Breast epithelium (tissue), 4 donors: ENCODE measurements at places on chromosomes 6 and 20.
A peak's percentile ranks its signal among the peaks of the same experiment; 100 is the strongest.

GRCh38 chr6:166614171-166614583 is 12.9 kb downstream of the RPS6KA2 start:
- H3K27me3 ChIP-seq = no peaks in the 10 kb centered on the region
- no peaks in the 10 kb centered on the region for H3K36me3 ChIP-seq
- peak overlapping the region; percentile 68 for H3K27ac ChIP-seq
- no peak for DNase-seq

DNA sequence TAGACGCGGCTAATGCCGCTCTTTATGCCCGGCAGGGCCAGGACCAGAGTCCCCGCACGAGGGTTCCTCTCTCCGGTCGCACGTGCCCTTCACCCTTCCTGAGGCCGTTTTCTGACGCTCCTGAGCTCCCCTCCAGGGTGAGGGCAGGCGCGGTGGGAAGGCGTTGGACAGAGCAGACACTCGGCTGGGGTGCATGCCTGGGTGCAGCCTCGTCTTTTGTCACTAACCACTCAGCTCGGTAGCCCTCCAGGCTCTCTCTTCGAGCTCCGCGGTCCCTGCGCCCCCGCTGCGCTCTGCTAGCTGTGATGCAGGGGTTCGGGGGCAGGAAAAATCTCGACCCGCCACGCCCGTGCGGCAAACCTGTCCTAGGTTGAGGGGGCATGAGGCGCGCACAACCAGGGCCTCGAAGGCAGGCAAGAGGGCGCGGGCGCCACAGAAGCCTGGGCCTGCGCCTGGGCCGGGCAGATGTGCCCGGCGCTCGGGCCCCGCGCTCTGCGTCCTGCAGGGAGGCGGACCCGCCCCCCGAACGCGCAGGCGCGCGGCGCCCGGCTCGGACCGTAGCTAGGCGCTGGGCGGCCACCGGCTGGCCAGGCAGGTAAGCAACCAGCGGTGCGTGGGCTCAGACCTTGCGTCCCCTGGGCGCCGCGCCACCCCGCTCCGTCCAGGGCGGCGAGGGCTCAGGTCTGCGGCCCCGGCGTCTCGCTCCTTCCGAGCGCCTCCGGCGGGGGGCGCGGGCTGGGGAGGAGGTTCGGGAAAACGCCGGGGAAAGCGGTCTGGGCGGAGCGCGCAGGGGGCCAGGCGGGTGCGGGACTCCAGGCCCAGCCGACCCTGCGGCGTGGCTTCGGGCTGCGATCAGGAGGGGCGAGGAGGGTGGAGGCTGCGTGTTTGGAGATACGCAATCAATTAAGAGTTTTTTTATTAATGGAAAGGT is at the start of gene L3MBTL1:
L3MBTL1 (plus strand) TSS at position 548 of the 931 bp plus-strand sequence. CDS start 5,807 bp downstream, outside the sequence.
- no peak within 1 kb of the TSS for H3K27ac ChIP-seq
- H3K27me3 ChIP-seq = no peaks in the 10 kb centered on the region
- H3K4me1 ChIP-seq = no peaks in the 10 kb centered on the region
- no peak for DNase-seq
- H3K36me3 ChIP-seq = no peaks in the 10 kb centered on the region

DNA sequence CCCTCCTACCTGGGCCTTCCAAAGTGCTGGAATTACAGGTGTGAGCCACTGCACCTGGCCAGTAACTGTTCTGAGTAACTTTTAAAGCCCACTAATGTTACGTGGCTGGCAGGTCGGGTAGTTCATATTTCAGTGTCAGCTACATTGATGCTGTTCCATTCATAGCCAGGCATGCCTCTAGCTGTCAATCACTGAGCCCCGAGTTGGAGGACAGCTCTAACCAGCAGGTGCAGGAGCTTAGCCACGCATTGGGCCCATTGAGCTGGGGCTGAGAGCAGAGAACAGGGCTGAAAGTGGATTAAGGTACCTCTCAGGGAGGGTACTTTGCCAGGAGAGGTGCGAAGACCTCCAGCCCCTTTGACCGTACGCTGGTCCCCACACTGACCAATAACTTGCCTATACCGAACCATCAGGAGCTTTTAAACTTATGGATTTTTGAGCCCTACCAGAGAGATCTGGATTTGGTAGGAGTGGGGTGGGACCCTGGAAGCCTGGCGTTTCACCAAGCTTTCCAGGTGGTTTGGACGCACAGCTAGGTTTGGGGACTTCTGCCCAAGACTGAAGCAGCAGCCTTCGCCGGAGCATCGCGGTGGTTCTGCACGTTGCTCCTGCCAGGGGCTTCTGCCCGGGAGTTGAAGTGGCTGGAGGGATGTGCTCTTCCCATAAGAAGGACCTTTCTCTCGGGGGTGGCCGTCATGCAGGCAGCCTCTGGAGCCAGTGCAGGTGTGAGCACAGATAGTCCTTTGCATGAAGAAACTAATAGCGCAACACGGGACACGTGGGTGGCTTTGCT is 82.6 kb downstream of the SERAC1 start:
- H3K4me3 ChIP-seq = no peak overlapping the region
- no peak for DNase-seq
- peaks cover 4% of the 10 kb centered on the region for H3K36me3 ChIP-seq
- H3K27me3 ChIP-seq = no peaks in the 10 kb centered on the region
- H3K4me1 ChIP-seq = no peaks in the 10 kb centered on the region

DNA sequence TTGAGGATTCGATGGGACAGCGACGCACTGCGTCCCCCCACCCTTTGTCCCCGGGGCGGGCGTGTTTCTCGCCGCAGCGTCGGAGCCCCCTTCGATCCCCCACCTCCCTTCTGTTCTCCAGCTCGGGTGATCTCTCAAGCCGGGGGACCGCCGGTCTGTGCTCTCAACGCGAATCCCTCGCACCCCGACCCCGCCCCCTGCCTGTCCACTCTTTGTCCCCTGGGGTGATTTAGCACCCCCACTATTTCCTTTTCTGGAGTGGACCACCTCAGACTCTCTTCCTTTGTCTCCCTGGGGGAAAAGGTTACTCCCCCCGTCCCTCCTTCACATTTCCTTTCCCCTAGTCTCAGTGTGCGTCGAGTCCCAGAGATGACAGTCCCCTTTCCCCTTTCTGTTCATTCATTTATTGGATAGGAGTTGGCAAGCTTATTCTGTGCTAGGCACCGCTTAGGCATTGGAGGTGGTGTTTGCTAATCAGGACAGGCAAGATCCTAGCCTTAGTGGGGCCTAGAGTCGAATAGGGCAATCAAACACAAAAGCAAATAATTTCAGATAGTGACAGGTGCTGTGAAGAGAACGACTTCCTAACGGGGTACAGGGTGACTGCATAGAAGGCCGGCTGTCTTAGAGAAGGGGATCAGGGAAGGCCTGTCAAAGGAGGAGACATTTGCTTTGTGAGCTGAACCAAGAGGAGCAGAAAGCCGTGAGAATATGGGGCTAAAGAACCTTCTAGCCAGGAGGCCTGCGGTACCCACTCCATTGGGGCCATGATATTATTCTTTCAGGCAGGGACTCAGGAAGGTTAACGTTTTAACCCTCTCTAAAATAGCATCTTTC is 741 bp downstream of the PTPN1 start:
- peak; percentile 18 for DNase-seq
- peak overlapping the region; percentile 94 for H3K27ac ChIP-seq
- H3K4me1 ChIP-seq = peaks cover 10% of the 10 kb centered on the region
- peak overlapping the region; percentile 100 for H3K4me3 ChIP-seq

GRCh38 chr20:54690323-54690722 is 214.9 kb downstream of the DOK5 start:
- H3K4me3 ChIP-seq = no peak overlapping the region
- no peaks in the 10 kb centered on the region for H3K4me1 ChIP-seq
- H3K36me3 ChIP-seq = no peaks in the 10 kb centered on the region
- no peak overlapping the region for H3K27ac ChIP-seq
- no peaks in the 10 kb centered on the region for H3K27me3 ChIP-seq

DNA sequence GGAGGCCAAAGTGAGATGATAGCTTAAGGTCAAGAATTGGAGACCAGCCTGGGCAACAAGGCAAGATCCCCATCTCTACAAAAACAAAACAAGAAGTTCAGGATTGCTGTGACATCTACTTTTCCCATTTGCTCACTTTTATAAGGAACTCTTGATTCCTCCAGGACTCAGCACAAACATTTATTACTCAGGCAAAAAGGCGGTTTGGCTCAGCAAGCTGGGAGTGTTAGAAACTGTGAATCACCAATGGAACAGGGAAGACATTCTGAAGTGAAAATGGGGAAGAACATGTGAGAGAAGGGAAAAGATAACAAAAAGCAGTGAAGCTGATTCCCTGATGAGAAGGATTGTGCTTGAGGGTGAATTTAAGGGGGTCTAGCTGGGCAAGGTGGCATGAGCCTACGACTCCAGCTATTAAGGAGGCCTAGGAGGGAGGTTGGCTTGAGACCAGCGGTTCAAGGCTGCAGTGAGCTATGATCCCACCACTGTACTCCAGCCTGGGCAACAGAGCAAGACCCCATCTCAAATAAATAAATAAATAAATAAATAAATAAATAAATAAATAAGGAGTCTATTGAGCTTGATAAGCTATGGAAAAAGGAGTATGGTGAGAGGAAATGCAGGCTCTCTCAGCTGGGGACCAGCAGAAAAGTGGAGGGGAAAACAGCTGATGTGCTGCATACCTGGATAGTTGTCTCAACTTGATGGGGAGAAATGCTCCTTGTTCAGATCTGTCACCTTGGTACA is 65.4 kb upstream of the HDDC2 start:
- peak overlapping the region; percentile 45 for H3K27ac ChIP-seq
- no peaks in the 10 kb centered on the region for H3K36me3 ChIP-seq
- no peaks in the 10 kb centered on the region for H3K4me1 ChIP-seq
- H3K27me3 ChIP-seq = no peaks in the 10 kb centered on the region
- no peak for DNase-seq

DNA sequence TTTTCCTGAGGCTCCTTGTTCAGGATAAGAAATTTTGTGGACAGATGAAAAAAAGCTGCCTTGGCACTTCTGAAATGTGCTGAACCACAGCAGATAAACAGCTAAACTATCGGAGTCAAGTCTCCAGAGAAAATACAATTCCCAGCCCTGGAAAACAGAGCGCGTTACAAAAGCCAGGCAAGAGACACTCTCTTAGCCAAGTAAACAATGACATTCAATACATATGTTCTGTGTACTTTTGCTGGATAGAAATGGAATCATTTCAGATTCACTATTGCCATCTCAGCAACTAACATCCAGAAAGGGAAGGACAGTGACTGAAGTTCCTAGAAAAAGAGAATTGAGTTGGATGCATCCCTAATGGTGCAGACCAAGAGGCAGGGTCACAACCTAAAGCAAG is 196.8 kb upstream of the NRSN1 start:
- H3K4me3 ChIP-seq = no peak overlapping the region
- no peak overlapping the region for H3K27ac ChIP-seq
- no peak for DNase-seq
- no peaks in the 10 kb centered on the region for H3K36me3 ChIP-seq
- no peaks in the 10 kb centered on the region for H3K27me3 ChIP-seq

DNA sequence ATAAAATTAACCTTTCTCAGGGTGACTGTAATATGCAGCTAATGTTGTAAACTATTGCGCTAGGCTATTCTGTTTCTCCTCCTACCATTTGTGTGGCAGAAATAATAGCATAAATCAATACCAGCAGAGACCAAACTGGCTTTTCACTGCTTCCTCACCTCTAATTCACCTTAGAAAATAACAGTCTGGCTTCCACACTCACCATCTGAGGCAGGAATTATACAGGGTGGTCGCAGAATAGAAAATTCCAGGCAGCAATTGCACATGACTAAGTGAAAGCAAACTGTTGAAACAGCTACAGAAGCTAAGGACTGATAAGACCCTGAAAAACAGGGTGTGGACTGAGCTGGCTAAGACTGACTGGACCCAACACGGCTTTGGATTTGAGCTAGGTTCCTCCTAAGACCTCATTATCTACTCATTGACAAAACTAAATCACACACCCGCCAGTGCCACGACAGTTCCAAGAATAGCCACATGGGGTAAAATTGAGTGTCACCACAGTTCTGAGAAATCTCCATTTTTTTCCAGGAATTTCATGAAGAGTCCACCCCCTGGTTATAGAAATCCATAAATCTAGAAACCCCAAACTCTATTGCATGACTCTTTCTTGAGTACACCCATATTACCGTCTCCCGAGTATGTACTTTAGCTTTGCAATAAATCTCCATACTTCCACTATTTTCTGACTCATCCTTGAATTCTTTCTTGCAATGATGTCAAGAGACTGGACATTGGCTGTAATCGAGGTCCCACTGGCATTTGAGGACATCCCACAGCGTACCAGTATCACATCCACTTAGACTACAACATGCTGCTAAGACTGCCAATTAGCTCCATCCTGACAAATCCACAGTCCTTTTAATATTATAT is 60.9 kb upstream of the KCNQ5 start:
- H3K36me3 ChIP-seq = no peaks in the 10 kb centered on the region
- no peaks in the 10 kb centered on the region for H3K4me1 ChIP-seq
- no peaks in the 10 kb centered on the region for H3K27me3 ChIP-seq
- H3K4me3 ChIP-seq = no peak overlapping the region

- no peaks in the 10 kb centered on the region for H3K27me3 ChIP-seq
- no peak overlapping the region for H3K27ac ChIP-seq
- no peak for DNase-seq
Measured at GRCh38 chr6:129504456-129504855, 205.5 kb downstream of the ARHGAP18 start.

DNA sequence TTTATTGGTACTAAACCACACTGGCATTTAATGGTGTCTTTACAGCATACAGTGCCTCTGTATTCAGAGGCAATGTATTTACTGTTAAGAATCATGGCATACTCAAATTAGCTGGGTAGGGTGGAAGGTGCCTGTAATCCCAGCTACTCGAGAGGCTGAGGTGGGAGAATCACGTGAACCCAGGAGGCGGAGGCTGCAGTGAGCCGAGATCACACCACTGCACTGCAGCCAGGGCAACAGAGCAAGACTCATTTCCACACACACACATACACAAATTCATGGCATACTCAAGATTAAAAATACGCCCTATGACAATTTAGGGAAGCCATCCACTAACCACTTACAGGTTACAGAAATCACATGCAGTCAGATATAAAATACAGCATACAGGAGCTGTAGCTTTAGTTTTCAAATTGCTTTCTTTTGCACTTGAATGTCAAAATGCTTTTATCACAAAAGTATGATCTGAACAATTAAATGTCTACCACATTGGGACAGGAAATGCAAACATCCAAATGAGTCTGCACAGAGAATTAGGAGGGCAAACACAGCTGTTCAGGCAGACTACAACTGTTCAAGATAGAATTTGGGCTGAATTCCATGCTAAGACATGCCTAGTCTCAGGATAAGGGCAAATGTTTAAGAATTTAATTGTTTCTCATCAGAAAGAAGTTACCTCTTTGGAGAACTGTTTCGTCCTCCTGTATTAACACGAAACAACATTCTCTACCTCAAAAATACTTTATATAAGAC is 36.4 kb downstream of the CSNK2A1 start:
- H3K4me3 ChIP-seq = no peak overlapping the region
- H3K27me3 ChIP-seq = no peaks in the 10 kb centered on the region
- no peak for DNase-seq

DNA sequence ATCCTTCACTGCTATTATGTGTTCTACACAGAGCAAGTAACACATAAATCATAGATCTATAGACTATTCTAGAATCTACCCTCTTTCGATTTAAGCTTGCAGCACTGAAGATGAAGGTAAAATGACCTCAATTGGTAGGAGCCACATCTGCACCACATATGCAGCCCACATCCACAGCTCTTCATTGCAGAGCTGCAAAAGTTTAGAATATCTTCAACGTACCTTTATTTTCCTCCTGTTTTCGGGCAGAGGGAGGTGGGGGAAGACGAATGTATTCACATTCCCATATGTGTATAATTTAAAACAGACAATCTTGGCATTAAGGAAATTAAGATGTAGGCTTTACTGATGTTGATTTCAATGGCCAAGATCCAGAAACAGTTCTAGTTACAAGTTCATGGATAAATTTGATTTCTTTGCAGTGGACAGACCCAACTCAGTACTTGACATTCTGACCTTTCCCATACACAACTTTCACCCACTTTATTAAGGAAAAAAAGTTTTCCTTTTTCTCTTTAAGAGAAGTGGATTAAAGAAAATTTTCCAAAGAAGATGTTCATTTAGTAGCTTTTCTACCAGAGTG is 14.0 kb downstream of the EPB41L2 start:
- no peak for DNase-seq
- H3K27ac ChIP-seq = no peak overlapping the region
- H3K4me1 ChIP-seq = no peaks in the 10 kb centered on the region
- no peak overlapping the region for H3K4me3 ChIP-seq
- H3K36me3 ChIP-seq = no peaks in the 10 kb centered on the region
